Spinal cord (tissue), 10 donors: ENCODE measurements at places on chromosomes 16 and 17.

GRCh38 chr17:76154936-76155845, 14.1 kb upstream of the FOXJ1 start:
- DNase-seq = no peak

DNA sequence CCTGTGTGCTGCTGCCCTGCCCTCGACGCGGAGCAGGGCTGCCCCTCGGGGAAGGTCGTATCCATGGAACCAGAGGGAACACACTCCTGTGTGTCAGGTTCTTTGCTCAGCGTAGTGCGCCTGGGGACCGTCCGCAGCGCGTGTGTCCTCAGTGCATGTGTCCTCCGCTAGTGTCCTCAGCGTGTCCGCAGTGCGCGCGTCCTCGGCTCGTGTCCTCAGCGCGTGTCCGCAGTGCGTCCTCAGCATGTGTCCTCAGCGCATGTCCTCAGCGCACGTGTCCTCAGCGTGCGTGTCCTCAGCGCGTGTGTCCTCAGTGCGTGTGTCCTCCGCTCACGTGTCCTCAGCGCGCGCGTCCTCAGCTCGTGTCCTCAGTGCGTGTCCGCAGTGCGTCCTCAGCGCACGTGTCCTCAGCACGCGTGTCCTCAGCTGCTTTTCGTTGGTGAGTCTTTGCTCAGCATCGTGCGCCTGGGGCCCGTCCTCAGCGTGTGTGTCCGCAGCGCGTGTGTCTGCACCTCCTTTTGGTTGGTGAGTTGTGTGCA, 59.2 kb upstream of the ZNF750 start:
- DNase-seq = no peak

DNA sequence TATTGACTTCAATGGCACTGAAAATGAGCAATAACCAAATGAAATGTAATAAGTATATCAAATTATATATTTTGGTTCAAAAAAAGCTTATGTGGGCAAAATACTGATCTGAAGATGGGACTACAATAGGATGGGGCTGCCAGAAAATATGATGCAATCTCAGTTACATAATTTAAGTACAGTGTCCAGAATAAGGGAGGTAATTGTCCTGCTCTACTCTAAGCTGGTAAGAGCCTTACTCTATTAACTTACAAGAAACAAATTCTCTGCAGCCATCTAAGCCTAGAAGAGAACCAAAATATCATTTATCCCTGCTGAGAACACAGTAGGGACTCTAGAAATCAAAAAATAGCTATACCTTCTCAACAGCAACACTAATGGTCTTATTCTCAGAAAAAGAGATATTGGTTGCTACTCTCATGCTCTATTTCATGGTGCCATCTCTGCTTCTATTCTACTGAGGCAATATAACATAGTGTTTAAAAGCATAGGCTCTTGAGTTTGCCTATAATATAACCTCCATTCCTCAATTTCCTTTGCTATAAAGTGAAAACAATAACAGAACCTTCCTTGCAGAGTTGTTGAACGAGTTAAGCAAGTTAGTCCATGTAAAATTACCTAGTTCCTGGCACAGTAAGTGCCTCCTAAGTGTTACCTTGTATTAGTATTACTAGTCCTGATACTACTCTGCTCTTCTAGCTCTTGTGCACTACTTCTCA, 19.9 kb downstream of the NQO1 start:
- DNase-seq = no peak

- no peak for DNase-seq
Measured at GRCh38 chr16:25403852-25404251, 146.2 kb upstream of the ZKSCAN2 start.

- DNase-seq = no peak
Measured at GRCh38 chr16:56262551-56263245, 71.4 kb downstream of the GNAO1 start.

- DNase-seq = no peak
Measured at GRCh38 chr16:78065319-78065718, 34.1 kb upstream of the WWOX start.

DNA sequence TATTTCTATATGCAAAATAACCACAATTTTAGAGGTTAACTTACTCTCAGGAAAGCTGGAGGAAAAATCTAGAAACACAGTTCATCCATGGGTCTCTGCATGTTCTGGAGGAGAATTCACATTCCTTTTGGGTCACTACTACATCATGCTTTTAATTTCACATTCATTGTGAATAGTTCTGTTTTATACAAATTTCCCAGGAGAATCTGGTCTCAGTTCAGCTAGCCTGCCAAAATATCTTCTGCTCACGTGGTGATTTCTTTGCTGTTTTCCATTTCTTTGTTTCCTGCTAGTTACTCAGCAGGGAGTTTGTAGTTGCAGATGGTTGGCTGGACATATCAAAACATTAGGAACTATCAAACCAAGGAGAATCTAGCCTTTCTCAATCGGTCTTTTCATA, at the start of gene ABCA9:
ABCA9 (minus strand) TSS at position 106 of the 400 bp plus-strand sequence. CDS start 9,801 bp downstream, outside the sequence.
- DNase-seq = peak; percentile 12

- DNase-seq = no peak
Measured at GRCh38 chr17:17540935-17541639, 44.9 kb upstream of the RASD1 start.

DNA sequence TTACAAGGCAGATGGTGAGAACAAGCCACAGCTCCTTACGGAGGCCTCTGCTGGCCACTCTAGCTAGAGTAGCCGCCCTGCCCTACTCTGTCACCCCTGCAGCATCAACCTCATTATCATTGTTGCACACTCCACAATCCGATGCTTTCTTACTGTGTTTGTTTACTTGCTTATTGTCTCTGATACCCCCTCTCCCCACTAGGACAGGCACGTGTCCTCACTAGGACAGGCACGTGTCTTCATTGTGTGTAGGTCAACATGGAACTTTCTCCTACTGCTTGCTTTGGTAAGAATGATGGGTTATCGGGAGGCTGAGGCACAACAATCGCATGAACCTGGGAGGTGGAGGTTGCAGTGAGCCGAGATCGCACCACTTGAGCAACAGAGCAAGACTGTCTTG, 63.9 kb downstream of the KNOP1 start:
- DNase-seq = no peak

DNA sequence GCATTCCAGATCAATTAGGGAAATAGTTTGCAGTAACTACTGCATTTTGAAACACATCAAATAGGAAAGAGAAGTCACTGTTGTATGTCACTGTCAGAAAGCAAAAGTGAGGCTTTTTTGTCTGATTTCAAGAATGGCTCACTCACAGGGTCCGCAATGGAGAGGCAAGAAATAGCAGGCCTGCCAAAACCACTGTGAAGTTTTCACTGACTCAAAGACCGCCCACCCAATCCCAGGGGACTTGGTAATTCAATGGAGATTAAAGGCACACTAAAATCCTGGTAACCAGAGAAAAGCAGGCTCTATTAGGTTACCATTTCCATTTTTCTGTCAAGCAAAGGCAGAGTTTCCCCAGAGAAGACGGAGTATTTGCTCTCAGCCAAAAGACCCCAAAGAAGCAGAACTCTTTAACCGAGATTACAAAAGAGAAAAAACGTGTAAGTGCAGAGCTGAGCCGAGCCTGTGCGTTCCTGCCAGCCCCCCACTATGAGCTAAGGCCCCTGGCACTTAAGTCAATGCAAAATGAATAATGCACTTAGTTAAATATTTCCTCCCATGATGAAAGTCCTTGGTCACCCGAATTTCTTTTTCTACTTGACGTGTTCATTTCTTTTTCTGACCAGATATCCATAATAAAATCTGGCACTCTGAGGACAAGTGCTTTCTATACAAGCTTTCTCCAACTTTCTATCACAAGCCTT, 57.0 kb downstream of the FOXL1 start:
- DNase-seq = no peak

DNA sequence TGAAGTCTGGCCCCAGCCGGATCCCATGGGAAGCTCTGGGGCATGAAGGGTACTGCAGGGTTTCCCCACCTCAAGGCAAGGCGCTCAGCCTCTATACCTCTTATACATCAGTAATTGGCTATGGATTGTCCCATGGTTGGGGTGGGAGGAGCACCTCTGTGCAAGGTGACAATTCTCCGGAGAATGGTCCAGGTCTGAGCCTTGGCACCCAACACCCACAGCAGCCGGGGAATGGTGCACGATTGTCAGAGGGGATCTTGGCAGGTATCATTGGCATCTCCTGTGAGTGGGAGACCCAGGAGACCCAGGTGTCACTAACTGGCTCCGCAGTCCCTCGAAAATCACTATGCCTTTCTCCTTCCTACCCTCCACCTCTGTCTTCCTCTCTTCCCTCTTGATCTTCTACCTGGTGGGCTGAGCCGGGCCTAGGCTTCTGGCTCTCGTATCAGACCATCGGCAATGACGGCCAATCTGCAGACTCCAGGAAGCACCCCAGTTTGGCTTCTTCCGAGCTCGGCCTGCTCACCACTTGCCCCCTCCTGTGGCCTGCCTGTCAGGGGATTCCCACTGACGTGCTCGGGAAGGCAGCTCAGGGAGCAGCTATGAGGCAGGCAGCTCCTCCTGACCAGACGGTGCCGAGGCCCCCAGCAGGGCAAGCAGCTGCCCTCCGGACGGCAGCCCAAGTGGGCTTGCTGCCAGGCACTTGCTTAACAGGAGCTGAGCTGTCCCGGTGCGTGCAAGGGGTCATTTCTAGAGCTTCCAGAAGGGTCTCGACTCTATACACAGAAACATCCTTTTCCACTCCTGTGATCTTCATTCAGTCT, 10.0 kb upstream of the CALB2 start:
- DNase-seq = no peak

DNA sequence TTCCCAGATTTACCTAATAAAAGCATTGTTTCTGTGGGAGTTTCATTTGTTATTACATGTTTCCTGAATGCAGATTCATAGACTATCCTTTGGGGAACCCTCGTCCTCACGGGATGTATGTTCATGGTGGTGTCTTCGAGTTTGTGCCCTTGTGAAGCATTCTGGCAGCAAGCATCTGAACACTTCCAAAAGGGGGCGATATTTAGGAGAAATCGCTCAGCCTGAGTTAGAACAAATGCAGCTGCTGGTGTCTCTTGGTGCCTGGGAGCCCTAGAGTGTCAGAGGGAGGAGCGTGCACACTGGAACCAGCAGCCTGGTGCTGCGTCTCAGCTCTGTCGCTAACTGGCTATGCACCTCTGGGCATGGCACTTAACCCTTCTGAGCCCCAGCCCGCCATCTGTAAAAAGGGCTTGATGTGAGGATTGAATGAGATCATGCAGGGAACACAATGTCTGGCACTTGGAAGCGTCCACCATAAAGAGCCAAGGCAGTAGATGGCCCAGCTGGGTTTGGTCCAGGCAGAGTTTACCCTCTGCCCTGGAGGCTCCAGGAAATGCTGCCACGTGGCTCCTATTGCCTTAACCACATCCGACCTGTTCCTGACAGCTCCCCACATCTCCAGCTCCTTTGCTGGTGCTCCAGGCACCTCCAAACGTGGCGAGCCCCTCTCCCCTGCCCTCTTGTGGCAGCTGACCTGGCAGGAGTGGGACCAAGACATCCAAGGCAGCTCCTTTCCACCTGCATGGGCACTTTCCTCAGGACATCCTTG, 25.0 kb upstream of the C16orf78 start:
- no peak for DNase-seq

DNA sequence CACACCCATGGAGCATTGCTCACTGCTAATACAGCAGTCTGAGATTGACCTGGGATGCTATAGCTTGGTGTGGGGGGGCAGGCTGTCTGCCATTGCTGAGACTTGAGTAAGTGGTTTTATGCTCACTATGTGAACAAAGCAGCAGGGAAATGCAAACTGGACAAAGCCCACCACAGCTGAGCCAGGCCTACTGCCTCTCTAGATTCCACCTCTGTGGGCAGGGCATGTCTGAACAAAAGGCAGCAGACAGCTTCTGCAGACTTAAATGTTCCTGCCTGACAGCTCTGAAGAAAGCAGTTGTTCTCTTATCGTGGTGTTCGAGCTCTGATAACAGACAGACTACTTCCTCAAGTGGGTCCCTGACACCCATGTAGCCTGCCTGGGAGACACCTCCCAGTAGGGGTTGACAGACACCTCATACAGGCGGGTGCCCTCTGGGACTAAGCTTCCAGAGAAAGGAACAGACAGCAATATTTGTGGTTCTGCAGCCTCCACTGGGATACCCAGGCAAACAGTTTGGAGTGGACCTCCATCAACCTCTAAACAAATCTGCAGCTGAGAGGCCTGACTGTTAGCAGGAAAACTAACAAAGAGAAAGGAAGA, 2204.8 kb downstream of the TP53TG3F start:
- DNase-seq = no peak

- peak; percentile 29 for DNase-seq
Measured at GRCh38 chr17:82545071-82545462, 25.5 kb downstream of the FOXK2 start.

DNA sequence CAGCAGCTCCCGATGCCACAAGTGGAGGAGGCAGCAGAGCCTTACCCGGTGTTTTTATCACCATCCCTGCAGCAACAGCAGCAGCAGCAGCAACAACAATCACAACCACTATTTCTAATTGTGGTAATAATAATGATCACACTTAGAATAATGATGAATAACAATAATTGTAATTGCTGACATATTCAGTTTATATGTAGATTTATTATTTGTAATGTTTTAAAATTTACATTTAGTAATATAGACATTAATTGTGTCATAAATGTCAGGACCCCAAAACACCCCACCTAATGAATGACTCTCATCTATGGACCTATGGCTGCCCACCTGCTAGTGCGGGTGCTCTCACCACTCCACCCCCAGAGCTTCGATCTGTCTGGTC, 170.0 kb downstream of the AHSP start:
- no peak for DNase-seq

DNA sequence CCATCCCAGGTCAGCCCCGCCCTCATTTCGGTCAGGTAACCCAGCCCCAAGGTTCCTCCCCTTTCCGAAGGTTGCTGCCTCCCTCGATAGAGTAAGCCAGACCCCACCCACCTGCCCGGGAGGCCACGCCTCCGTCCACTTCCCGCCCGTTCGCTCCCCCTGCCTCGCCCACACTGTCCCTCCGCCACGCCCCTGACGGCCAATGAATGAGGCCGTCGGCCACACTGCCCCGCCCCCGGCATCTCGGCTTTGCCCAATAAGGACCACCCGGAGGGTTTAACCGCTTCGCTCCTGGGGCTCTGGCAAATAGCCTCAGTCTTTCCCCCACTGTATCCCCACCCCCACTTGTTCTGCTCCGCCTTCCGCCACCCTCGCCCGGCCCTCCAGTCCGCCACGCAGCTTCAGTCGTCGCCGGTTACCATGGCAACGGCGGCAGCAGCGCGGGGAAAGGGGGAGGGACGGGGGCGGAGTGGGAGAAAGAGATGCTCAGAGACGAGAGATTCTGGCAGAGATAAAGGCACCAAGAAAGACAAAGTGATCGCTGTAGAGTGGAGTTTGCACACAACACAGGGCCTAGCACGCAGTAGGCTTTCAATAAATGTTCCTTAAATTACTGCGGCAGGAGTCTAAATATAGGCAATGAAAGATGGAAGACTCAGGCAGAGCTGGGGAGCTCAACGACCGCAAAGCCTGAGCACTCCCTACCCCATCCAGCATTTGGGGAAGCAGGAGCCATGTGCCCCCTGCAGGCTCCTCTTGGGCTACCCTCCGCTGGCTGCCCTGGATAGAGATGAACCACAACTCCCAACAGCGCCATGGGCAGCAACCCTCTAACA, 5.1 kb downstream of the DLG4 start:
- DNase-seq = peak; percentile 100

DNA sequence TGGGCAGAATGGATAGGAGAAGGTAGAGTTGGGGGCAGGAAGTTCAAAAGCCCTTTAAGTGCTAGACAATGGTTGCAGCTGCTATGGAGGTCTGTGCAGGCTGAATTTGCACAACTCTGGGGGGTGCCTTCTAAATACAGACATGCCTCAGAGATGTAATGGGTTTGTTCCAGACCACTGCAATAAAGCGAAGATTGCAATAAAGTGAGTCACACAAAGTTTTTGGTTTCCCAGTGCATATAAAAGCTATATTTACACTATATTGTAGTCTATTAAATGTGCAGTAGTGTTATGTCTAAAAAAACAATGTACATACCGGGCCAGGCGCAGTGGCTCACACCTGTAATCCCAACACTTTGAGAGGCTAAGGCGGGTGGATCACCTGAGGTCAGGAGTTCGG, 60.5 kb upstream of the MYOCD start:
- DNase-seq = no peak
